ENCODE measurements at places on chromosomes 2 and 18. TPM values are rescaled to one million over a fixed set of nuclear protein-coding genes. Genes with fewer than 3 reads are reported as not detected.

Gene HOXD4
- total RNA-seq = not detected

Gene DNAH6
- 10.2 TPM for total RNA-seq

DNA sequence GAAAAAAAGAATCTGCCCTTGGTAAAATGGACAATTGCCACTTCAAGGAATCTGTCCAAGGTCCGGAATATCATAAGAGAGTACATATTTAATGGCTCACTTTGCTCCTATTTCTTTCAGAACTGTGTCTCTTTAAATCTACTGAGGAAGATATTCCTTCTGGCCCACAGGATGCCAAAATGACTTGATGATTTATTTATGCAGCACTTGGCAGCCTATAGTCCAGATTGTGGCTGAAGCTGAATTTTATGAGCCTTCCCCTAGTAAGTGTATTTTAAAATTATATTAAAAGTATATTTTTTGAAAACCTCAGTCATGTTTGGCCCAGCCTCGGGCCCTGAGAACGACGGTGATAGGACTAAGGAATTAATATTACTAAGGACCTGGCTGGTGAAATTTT lies 465.1 kb upstream of the HNRNPA3 start:
- DNase-seq = no peak

Gene EPB41L3
- total RNA-seq = 232 TPM

- no peak for DNase-seq
Observed at GRCh38 chr18:28088477-28088876, 88.5 kb downstream of the CDH2 start.

Gene GREB1
- 44.4 TPM for total RNA-seq

DNA sequence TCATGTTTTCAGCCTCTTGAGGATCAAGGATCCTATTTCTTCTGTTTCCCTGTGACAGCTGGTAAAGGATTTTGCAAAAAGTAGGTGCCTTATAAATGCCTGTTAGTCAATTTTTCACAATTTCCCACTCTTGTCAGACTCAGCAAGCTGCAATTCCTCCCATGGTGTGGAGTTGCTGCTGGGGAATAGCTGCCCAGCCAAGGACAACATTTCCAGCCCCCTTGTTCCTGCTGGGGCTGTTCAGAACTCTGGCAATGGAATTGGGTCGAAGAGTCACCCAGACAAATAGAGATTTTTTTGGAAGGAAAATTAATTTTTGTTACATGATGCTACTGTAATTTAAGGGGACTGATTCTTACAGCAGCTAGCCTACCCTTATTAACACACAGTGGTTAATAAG lies 43.7 kb downstream of the FSHR start:
- no peak for DNase-seq

DNA sequence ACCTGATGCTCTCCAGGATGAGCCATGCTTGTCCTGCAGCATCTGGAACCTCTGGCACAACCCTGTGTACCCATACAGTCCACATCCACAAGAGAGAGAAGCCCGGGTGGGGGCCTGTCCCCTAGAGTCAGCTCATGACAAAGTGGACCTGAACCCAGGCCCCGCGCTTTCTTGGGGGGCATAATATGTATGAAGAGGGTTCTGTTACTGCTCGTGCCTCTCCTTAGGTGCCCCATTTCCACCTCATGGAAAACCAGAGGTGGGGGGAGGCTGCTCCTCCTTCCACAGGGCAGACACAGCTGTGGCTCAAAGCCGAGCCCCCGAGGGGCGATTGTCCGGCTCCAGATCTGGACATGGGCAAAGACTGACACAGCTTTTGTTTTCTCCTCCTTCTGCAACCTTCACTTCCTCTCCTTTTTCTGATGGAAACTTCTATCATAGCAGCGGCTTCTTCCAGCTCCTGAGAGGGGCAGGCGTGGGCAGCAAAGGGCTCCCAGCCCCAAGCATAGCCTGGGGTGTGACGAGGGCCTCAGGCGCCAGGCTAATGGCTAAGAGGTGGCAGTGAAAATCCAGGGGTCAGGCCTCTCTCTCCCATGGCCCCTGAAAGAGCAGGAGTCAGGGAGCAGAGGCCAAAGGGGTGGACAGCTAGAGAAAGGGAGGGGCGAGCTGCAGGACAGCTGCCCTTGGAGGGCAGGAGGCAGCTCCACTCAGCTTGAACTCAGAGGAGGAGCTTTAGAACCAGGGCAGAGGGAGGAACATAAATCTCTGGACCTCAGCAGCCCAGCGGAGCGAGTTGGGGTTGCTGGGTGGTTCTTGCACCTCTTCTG lies 155.5 kb downstream of the ZFP36L2 start:
- no peak for DNase-seq

DNA sequence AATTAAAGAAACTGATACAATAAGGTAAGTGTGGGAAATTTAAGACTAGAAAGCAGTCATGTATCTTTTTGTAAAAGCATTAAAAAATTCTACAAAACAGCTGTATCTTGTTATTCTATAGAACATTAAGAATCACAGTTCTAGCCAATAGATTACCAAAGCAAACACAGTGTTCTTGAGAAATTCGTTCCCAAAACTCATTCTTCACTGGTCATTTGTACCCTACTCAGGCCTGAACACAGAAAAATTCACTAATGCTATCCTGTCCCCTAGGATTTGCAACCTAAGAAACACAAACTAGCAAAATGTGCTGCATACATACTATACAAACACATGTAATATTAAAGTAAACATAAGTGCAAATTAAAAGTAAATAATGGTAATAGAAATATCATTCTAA lies 29.1 kb downstream of the ERMN start:
- DNase-seq = no peak

Gene GCG
- not detected for total RNA-seq

DNA sequence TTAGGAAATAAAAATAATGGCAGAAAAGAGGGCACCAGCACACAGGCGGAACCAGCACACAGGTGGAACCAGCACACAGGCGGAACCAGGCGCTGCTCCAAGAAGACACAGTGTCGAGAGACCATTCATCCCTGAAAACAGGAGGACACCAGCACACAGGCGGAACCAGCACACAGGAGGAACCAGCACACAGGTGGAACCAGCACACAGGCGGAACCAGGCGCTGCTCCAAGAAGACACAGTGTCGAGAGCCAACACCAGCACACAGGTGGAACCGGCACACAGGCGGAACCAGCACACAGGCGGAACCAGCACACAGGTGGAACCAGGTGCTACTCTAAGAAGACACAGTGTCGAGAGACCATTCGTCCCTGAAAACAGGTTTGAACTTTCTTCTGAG lies 115.5 kb upstream of the TMEM18 start:
- DNase-seq = no peak

DNA sequence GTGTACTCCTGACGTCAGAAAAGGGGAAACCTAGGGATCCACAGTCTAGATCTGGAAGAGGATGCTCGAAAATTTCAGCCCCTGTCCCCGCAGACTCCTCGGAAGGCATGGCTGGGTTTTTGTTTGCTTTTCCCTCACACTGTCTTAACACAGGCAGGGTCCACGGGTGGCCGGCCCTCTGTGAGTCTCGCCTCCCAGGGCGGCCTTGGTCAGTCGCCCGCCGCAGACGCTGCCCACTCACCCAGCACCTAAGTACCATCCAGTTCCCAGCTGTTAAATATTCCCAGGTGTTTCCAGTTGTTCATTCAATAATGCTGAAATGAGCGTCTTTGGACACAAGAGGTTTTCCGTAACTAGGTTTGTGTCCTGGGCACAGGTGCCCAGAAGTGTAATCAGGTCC lies 193.2 kb downstream of the TWIST2 start:
- DNase-seq = peak; percentile 41

DNA sequence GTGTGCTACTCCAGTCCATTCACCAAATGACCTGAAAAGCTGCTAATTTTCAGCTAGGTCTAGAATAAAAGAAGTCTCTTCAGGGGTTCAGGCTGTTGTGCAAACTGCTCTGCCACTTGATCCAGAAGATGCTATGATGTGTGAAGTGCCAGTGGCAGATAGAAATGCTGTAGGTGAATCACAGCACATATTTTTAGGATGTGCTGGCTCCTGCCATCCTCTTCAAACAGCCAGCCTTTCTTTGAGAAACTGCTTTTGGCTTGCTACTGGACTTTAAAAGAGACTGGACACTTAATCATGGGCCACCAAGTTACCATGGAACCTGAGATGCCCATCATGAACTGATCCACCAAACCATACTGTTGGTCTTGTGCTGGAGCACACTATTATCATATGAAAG lies 322.1 kb downstream of the EN1 start:
- DNase-seq = no peak

DNA sequence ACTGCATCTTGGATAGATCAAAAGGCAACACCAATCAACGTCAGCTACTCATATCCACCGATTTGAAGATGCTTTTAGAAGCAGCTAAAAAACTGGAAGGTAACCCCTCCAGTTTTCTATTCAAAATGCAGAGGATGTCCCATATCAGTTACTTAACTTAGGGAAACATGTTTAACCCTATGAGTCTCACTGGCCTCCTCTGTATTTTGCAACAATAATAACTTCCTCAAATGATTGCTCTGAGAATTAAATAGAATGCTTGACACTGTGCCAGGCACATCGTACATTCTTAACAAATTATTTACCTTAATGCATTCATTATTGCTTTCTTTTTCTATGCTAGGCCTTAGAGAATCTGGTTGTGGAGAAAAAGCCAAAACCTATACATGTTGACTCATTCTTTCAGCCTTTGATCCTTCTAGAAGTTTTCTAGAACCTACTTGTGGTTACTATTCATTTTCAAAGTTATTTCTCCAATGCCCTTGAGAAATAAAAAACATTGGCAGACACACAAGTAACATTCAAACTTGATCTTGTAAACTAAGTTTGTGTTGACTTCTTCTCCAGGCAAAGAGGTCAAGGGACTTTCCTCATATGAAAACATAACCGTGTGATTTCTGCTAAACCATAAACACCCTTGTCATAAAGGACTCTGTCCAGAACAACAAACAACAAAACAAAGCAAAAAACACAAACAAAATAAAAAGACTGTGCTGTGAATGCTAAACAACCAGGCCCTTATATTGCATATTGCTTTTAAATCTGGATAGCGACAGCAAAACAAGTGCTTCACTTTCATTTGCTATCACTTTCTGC lies 4.6 kb downstream of the DOCK10 start:
- DNase-seq = no peak

DNA sequence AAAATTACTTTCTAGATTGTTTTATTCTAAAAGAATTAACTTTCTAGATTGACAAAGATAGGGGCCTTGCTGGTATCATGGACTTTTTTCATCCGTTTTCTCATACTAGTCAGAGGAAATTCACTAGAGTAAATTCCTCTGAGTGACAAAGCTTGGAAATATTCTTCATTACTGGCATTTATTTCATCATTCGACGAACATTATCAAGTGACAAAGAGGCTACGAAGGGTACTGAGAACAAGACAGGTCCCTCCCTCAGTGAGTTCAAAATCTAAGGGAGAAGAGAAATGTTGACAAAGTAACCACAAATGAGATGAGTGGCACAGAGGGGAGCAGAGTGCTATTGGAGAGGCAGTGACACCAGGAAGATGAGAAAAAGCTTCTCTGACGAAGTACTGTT lies 4.3 kb downstream of the EPG5 start:
- DNase-seq = no peak

- DNase-seq = no peak
Observed at GRCh38 chr18:74990563-74991081, 218.3 kb downstream of the PTGR3 start.

Gene GCKR
- total RNA-seq = 1.4 TPM

- DNase-seq = no peak
Observed at GRCh38 chr2:146135245-146135644, 1615.3 kb upstream of the ZEB2 start.

Gene PLCL1
- 42.1 TPM for total RNA-seq

GRCh38 chr2:25161055-25161781 lies 7.2 kb downstream of the POMC start:
- peak; percentile 34 for DNase-seq

DNA sequence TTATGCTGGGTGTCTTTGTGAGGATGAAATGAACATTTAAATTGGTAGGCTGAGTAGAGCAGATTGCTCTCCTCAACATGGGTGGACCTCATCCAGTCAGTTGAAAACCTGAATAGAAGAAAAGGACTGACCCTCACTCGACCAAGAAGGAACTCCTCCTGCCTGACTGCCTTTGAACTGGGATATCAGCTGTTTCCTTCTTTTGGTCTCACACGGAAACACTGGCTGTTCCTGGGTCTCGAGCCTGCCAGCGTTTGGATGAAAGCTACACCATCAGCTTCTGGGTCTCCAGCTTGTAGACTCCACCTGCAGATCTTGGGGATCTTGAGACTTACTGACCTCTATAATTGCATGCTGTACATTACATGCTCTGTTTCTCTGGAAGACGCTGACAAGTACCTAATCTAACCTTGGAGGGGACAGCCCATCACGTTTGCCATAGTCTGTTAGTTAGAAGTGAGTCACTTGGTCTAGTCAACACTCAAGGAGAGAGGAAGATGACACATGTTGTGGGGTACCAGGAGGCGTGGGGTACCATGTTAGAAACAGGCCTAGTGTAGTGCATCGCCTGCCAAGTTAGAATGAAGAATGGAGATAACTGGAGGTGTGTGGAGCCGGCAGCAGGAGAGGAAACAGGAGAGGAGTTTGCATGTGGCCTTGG lies 267.0 kb downstream of the MREG start:
- DNase-seq = no peak

DNA sequence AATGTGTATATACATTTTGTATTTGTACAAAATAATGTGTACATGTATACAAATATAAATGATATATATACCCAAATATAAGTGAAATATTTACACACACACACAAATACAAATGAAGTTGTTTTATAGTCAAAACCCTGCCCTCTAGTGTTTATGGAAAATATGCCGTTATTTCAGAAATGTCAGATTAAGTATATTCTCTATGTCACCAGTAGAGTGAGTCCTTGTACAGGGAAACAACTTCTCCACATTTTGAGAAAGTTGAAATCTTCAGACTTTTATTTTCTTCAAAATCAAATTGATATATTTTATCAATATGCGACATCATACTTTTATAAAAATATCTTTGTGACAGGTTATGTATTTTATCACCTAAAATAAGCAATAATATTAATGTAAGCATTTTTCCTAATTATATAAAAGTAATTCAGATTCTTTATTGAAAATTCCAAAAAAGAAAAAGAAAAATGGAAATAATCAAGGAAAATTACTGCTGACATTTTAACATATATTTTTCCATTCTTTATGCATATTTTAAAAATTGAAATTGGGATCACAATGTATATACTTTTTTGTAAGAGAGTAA lies 22.4 kb downstream of the ARL6IP6 start:
- no peak for DNase-seq

DNA sequence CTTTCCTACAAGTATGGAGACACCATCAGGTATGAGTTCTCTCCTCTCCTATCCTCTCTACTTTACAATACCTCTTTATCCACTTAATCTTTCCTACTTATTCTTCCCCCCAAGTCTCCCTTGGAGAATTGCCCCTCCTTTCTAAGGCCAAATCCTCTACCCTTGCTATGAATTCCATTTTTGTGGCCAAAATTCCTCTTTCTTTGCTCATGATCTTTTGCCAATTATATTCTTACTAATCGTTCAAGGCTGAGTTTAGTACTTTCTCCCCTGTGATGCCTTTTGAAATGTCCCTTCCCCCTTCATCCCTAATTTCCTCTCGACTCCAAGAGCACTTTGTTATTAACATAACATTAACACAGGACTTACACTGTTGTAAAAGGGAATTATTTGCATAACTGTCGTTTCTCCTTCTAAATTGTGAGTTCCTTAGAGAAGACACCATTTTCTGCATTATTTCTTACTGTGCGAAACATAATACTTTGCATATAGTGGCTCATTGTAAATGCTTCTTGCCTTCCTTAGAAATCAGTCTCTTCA lies 133.4 kb downstream of the KCTD1 start:
- no peak for DNase-seq

All from dorsolateral prefrontal cortex (tissue), 122 donors.